ENCODE measurements at places on chromosomes 11 and 22.

DNA sequence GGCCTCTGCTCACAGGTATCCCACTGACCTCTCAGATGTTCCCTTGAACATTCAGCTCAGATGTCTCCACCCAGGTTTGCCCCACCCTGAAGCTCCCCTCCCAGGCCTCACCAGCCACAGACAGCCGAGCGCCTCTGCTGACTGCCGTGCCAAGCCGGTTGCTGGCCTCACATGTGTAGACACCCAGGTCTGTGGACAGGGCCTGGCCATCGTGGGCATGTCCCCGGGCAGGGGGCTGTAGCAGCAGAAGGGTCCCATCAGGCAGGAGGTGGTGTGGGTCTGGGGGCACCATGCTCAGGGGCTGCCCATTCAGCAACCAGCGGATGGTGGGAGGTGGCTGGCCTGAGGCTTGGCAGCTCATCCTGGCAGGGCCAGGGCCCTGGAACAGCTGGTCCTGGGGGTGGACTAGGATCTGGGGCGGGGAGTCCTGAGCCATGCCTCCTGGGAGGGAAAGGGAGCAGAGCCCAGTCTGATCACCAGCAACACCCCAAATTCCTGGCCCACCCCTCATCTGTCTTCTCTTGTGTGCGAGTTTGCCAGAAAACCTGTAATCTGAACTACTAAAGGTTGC lies 759 bp downstream of the ROBO4 start:
- no peak for DNase-seq

GRCh38 chr11:22130462-22131053 lies 62.3 kb upstream of the ANO5 start:
- DNase-seq = no peak

- DNase-seq = no peak
Measured at GRCh38 chr22:25403811-25404471, 160.5 kb upstream of the GRK3 start.

DNA sequence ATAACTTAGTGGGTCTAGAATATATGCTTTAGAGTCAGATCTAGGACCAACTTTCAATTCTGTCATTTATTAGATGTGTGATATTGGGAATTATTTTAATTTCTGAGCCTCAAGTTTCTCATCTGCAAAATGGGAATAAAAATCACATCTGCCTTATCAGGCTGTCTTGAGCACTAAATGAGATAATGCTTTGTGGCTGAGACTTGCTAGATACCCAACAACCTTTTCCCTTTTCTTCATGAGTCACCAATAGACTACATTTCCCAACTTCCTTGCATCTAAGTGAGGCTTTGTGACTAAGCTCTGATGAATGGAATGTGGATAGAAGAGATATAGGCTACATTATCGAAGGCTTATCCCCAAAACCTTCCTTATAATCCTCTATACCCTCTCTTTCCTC lies 220.7 kb upstream of the SESN3 start:
- no peak for DNase-seq

DNA sequence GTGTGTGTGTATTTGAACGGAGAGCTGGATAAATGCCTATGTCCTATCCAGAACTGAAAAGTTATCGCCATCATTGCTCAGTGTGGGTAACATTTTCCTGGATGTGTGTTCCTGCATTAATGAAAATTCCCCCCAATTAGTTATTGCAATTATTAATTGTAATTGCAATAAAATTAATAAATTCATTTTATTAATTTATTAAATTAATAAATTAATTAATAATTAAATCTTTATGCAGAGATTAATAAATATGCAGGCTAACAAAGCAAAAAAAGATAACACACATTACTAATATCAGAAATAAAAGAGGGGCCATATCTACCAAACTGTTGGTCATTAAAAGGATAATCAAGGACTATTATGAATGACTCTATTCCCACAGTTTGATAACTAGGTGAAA lies 3.6 kb downstream of the RFPL3 start:
- DNase-seq = no peak

DNA sequence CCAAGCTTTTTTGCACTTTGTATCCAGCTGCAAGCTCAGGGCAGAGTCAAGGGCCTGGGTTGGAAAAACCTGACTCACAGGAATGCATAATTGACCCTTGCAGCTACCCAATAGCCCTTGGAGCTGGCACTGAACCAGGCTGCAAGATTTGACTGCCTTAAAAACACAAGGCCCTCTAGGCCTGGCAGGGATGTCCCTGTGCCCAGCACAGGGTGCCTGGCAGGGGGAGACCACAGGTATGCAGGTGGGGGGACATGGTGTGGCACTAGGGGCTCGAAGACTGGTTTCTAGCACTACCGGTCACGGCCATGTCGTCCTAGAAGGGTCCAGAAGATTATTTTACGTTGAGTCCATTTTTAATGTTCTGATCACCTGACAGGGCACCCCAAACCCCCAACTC lies 30.2 kb downstream of the SBF1 start:
- DNase-seq = peak; percentile 13

DNA sequence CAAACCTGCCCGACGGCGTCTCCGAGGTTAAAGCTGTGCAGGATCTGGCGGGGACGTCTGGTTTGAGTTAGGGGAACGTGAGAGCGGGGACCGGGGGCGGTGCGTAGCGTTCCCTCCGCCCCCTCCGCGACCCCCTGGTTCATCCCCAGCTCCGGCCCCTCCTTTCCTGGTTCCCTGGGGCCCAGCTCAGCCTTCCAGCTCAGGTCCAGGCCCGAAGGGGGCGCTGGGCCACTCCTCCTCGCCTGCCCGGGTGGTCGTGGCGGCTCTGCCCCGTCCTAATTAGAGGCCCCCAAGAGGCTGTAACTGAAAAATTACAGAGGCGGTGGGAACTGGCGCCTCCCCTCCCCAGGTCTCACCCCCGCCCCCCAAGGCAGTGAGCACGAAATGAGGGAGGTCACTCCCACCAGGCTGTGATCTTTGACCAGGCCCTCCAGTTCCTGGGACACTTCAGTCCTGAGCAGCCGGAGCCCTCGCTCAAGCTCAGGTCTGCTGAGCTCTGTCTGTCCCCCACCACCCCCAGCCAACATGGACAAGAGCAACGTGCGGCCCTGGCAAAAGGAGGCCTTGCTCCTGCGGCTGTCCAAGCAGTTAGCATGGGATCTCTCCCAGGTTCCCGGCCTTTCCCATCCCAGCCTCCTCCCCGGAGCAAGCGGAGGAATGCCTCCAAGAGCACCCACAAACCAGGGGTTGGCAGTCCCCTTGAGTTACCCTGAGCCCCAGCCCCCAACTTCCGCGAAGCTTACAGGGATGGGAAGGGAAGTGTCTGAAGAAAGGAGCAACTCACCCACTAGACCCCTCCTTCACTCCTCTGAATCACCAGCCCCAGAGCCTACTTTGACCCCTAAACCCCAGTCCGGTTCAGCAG lies 3.3 kb downstream of the CD248 start:
- peak; percentile 79 for DNase-seq

- DNase-seq = no peak
Measured at GRCh38 chr11:63833048-63833447, 5.9 kb upstream of the MARK2 start.

- no peak for DNase-seq
Measured at GRCh38 chr11:131745405-131745804, 375.0 kb downstream of the NTM start.

DNA sequence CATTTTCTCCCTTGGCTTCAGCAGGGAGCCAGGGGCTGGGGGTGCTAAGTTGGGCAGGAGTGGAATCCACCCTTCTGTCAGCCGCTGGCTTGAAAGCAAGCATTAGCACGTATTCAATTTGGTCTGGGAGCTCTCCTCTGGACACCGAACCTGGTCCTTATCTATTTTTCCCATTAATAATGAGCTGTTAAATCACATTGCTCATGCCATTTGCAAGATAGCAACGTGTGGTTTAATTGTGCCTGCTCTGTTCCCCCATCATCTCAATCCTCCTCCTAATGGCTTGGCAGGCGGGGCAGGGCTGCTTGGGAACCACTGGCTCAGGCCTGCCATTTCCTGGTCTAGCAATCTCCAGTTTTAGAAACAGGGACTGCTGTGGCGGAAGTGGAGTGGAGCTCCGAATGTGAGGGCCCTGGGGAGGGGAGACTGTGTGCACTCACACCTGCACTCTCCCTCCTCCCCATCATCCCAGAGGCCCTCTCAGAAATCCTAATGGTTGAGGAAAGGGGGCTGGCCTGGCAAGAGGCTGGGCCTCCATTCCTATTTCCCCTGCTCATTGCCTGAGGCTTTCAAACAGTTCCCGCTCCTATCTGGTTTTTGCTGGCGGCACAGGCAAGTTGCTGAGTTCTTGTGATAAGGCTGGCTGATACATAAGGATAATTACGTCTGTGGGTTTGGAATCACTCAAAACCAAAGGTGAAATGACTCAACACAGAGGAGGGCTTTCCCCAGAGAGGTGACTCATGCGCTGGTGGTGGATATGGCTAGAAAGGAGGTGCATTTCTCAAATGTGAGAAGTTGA lies 201.2 kb upstream of the E2F8 start:
- no peak for DNase-seq

DNA sequence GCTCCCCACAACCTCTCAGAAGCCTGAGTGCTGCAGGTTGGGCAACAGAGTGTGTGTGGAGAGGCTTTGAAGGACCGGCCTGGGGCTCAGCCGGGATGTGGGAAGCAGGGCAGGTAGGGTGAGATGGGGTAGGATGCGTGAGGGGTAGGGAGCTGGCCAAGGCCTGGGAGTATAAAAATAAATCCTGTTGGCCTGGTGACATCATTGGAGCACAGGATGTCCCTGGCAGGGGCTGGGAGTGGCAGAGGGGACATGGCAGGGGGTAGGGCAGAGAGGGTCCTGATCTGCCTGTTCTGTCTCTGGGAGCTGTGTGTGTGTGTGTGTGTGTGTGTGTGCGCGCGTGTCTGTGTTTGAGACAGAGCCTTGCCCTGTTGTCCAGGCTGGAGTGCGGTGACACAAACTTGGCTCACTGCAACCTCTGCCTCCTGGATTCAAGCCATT lies 28.6 kb downstream of the TEF start:
- no peak for DNase-seq

GRCh38 chr22:20056696-20057386 lies 23.2 kb upstream of the DGCR8 start:
- DNase-seq = no peak

DNA sequence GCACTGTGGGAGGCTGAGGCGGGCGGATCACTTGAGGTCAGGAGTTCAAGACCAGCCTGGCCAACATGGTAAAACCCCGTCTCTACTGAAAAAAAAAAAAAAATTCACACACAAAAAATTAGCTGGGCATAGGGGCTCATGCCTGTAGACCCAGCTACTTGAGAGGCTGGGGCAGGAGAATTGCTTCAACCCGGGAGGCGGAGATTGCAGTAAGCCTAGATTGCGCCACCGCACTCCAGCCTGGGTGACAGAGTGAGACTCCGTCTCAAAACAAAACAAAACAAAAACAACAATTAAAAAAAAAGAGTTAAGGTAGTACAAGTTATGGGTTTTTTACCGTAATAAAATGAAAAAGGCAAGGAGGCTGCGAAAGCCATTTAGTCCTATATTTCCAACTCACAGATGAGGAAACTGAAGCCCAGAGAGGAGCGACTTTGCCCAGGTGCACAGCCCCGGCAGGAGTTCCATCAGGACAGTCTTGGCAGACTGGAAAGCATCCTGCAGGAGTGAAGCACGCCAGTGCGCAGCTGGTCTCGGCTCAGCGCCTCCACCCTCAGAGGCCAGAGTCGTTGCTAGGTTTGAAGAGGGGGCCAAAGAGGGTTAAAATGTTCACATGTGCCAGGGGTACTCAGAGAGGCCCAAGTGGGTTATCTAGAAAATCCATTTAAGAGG lies 3.8 kb upstream of the FADS3 start:
- no peak for DNase-seq

- DNase-seq = no peak
Measured at GRCh38 chr22:40328546-40329456, 17.5 kb upstream of the ADSL start.

- DNase-seq = no peak
Measured at GRCh38 chr11:83119216-83119615, 37.7 kb upstream of the PCF11 start.

- DNase-seq = no peak
Measured at GRCh38 chr11:118224511-118225188, at the start of gene JAML. Gene JAML (minus strand): TSS chr11:118225011. CDS start chr11:118214866, 10,145 bp downstream.

GRCh38 chr11:78714539-78714938 lies 139.9 kb upstream of the NARS2 start:
- DNase-seq = no peak

- DNase-seq = no peak
Measured at GRCh38 chr11:82794490-82794889, 60.8 kb upstream of the FAM181B start.

DNA sequence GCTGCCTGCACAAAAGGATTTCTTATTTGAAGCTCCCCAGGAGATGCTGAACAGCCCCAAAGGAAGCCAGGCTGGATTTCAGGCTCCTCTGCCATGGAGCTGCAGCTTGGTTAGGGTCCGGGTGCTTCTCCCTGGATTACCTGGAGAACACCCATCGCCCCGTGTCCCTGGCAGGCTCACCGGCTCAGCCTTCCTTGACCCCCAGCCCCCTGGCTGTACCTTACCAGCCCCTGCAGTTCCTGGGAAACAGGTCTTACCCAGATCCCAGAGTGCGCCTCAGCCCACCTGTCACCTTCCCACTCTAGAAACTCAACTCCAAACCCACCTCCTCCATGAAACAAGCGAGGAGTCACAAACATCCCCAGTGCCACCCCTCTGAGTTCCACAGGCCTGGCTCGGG lies 45.3 kb upstream of the CD5 start:
- no peak for DNase-seq

- DNase-seq = no peak
Measured at GRCh38 chr11:1496091-1496760, 9.6 kb upstream of the MOB2 start.

- DNase-seq = no peak
Measured at GRCh38 chr11:117519170-117519569, 191.5 kb downstream of the CEP164 start.

- DNase-seq = no peak
Measured at GRCh38 chr11:22341588-22341931, 3.4 kb downstream of the SLC17A6 start.

DNA sequence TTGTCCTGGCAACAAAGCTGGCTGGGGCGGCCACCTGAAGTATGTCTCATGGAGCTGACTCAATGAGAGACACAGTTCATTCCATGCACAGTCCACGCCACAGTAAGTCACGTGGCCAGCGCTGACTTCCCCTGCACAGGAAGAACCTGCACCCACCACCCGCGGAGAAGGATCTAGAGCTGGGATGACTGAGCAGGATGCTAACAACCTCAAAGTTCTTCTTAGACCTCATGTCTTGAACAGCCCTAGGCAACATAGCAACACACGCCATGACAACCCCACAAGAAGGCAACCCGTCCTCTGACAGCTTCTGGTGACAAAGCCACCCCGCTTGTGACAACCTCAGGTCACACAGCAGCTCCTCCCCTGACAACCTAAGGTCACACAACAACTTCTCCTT lies 76.9 kb upstream of the B3GAT1 start:
- no peak for DNase-seq

GRCh38 chr22:42944409-42944808 lies 70.5 kb downstream of the PACSIN2 start:
- DNase-seq = no peak

DNA sequence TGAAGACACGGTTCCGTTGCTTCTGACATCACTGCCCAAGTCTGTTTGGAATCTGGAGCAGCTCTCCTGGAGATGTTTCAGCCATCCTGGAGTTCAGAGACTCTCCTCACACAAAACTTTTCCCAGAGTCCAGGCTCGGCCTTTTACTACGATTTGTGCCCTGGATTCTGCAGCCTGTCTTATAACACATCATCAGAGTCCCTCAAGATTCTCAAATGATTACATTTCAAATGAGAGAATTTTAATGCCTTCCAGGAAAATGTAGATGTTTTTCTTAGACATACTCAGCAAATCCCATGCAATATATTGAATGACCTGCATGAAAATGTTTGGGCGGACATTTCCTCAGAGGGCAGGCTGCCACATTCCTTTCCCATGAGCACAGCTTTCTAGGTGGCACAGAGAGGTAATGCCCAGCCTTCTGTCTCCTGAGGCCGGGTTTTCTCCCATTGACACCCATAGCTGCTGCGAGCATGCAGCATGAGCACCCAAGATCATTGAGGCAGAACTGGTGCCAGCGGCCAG lies 129.1 kb downstream of the SNX19 start:
- no peak for DNase-seq
